ENCODE measurements at places on chromosomes 11 and 22. TPM values are rescaled to one million over a fixed set of nuclear protein-coding genes. Genes with fewer than 3 reads are reported as not detected.
A peak's percentile ranks its signal among the peaks of the same experiment; 100 is the strongest.

DNA sequence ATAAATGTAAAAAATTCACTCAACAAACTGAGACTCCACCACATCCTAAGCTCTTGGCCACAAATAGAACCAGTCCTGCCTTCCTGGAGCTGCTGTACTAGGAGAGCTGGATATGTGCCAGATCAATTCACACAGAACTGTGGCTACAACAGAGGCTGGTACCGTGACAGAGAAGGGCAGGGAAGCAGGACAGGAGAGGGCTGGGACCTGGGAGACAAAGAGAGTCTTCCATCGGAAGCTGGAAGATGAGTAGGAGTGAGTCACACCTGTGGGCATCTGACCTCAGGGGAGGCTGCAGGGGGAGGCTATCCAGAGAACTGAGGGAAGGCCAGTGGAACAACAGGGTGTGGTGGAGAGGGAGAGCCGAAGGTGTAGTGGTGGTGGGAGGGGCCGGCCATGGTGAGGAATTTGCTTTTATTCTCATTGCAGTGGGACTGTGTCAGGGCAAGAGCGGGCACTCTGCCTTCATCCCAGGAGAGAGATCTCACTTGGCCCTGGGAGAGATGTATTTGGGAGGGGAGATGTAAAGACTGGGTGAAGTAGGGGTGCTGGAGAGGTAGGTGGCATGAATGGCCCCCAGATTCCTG lies 1.9 kb upstream of the LTBP3 start:
- H3K27ac ChIP-seq: peak overlapping the region; percentile 90
- H3K27me3 ChIP-seq: no peaks in the 10 kb centered on the region
- DNase-seq: no peak
- peak overlapping the region; percentile 5 for H3K4me3 ChIP-seq
- peaks cover 53% of the 10 kb centered on the region for H3K4me1 ChIP-seq
- H3K36me3 ChIP-seq: no peaks in the 10 kb centered on the region

GRCh38 chr11:93689240-93689639 lies 27.8 kb downstream of the CEP295 start:
- peaks cover 56% of the 10 kb centered on the region for H3K36me3 ChIP-seq
- no peak for DNase-seq
- no peak overlapping the region for H3K27ac ChIP-seq
- no peak overlapping the region for H3K4me3 ChIP-seq
- H3K27me3 ChIP-seq: no peaks in the 10 kb centered on the region

GRCh38 chr11:2653198-2653551 lies 46.6 kb downstream of the KCNQ1OT1 start:
- H3K27me3 ChIP-seq: no peaks in the 10 kb centered on the region
- H3K27ac ChIP-seq: no peak overlapping the region
- H3K4me3 ChIP-seq: no peak overlapping the region
- no peaks in the 10 kb centered on the region for H3K36me3 ChIP-seq
- no peaks in the 10 kb centered on the region for H3K4me1 ChIP-seq
- no peak for DNase-seq

DNA sequence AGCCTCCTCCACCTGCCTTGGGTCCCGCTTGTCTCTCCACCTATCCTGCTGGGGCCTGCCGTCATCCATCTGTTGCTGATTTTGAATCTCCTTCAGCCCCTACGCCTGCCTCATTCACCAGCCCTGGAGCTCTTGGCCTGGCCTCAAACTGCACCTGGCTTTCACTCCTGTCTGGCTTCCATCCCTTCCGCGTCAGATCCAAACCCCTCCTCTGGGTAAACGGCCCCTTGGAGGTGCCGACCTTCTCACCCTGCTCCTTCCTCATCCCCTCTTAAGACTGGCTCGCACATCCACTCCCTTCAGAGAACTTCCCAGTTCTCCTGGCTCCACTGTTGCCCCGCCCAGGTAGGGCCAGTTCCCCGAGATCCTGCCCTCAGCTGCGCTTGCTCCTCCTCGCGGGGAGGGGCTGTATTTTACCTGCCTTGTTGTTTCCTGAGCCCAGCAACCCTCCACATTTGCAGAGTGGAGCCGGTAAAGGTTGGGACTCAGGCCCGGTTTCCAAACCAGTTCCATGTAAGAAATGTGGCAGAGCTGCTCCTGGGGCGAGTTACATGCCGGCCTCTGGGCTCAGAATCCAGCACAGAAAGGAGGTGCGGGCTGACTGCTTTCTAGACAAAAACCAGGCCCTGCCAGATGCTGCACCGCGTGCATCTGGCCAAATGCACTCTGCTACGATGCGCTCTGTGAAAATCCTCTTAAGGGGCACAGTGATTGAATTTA lies 13.9 kb upstream of the SHANK2 start:
- DNase-seq: no peak
- no peaks in the 10 kb centered on the region for H3K36me3 ChIP-seq
- H3K4me1 ChIP-seq: no peaks in the 10 kb centered on the region
- no peak overlapping the region for H3K4me3 ChIP-seq
- H3K27me3 ChIP-seq: no peaks in the 10 kb centered on the region

PATE4 gene
- total RNA-seq: not detected

ZNHIT2 gene
- 27.1 TPM for total RNA-seq
